ENCODE measurements at places on chromosomes 5 and 9.

DNA sequence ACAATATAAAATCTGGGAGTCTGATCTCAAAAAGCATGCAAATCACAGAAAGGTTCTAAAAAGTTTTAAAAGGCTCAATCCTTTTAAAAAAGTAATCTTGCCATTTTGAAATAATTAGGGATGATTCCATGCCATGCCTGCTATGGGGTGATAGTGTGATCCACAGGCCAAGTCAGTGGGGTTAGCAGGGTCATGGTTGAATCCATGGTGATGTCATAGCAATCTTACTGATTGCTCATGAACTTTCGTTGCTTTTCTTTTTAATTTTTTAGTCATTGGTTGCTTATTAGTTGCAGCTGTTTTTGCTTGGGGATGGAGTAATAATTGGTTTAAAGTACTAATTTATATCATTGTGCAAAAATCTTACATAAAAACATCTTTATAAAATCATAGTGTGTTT lies 485.0 kb downstream of the ENC1 start:
- DNase-seq, result no peak

DNA sequence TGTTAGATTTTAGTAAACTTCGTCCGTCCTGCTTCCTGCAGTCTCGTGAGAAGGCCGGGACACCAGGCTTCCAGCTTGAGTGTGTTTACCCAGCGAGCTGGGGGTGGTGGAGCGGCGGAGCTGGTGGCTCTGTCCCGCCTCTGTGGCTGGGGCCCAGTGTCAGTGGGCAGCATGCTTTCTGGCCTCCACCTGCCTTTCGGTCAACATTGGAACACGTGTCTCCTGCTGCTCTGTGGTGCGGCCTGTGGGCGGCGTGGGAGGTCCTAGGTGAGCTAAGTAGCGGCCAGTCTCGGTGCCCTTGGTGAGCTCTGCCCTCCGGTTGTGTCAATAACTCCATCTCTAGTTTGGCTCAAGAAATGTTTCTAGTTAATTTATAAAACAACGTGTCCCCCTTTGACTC lies 125.9 kb downstream of the GADD45G start:
- no peak for DNase-seq

- DNase-seq, result no peak
These were observed 11.9 kb upstream of the SMC2 start for GRCh38 chr9:104082168-104082567.

DNA sequence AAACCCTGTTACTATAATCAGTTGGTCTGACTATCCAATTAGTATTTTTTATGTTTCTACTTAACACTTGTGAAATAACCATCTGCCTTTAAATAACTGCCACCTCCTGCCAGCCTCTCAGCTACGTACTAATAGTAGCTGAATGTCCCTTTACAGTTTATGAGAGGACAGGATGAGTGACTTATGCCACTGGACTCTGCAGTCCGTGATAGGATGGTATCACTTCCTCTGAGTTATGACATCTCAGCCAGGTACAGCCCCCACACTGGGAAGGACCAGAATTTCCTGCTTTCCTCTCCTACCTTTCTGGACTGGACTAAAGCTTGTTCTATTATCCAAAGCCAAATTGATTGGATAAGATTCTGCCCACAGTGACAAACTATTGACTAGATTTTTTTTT lies 102.9 kb downstream of the ZFAND5 start:
- DNase-seq, result no peak

DNA sequence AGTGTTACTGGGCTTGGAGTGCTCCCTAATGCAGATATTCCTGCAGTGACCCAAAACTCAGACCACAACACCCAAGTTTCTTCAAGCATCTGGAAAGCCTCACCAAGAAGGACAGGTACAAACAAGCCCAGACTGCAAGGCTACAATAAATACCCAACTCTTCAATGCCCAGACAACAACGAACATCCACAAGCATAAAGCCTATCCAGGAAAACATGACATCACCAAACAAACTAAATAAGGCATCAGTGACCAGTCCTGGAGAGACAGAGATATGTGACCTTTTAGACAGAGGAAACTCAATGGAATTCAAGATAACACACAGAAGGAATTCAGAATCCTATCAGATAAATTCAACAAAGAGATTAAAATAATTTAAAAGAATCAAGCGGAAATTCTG lies 605.6 kb downstream of the PDE4D start:
- no peak for DNase-seq

- peak; percentile 6 for DNase-seq
These were observed 13.3 kb downstream of the SLC25A46 start for GRCh38 chr5:110751902-110752762.

- no peak for DNase-seq
These were observed 354.3 kb upstream of the CDH9 start for GRCh38 chr5:27392716-27393115.

GRCh38 chr5:170503990-170504596 lies at the start of gene KCNIP1:
KCNIP1 (plus strand) TSS chr5:170504020.
- no peak for DNase-seq

- no peak for DNase-seq
These were observed 211.3 kb downstream of the ARHGAP26 start for GRCh38 chr5:142981475-142981874.

GRCh38 chr5:31614151-31615020 lies 24.5 kb upstream of the PDZD2 start:
- no peak for DNase-seq

DNA sequence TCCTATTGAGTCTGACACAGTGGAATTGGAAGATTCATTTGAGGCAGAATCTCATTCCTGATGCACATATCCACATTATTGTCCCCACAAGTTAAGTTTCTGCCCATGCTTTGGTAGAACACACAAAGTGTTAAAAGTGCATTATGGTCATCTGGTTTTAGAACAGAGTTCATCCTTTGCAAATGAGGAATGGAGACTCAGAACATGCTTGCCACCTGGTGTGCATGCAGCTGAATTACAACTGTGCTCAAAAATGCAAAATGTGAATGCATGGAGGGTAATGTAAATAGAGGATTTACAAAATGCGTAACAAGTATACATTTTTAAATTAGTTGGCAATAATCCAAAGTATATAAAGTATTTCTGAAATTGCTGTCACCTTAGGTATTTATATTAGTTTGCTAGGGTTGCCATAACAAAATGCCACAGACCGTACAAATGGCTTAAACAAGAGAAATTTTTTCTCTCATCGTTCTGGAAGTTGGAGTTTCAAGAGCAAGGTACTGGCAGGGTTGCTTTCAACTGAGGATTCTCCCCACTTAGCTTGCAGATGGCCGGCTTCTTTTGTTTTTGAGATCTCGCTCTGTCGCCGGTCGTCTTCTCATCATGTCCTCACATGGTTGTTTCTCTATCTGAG lies 671.1 kb downstream of the TAF11L14 start:
- no peak for DNase-seq

DNA sequence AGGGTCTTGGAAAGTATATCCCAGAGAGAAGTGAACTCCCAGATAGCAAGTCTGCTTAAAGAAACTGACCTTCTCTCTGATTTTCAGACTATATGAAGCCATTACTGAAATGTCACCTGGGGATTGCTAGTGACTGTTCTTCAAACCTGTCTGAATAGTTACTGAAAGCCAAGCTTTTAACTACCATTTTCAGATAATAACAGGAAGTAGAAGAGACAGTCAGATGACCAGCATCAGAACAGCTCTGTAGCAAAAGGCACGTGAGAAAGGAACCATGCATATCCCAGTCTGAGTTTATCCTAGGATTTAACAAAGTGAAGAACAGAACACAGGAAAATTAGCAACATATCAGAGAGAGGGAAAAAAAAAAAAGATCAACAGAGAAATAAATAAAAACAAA lies 74.9 kb upstream of the SELENOP start:
- DNase-seq, result no peak

DNA sequence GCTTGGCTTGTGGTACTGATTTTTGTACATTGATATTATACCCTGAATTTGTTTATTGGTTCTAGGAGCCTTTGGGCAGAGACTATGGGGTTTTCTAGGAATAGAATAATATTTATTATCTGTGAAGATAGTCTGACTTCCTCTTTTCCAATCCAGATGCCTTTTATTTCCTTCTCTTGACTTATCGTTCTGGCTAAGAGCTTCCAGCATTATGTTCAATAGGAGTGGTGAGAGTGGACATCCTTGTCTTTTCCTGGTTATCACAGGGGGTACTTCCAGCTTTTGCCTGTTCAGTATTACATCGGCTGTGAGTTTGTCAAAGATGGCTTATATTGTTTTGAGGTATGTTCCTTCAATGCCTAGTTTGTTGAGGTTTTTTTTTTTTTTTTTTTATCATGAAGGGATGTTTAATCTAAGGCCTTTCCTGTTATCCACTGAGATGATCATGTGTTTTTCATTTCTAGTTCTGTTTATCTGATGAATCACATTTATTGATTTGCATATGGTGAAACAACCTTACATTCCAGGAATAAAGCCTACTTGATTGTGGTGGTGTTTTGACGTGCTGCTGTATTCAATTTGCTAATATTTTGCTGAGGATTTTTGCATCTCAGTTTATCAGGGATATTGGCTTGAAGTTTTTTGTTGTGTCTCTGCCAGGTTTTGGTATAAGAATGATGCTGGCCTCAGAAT lies 77.5 kb downstream of the CERT1 start:
- DNase-seq, result no peak

Measured in stimulated activated CD4-positive, alpha-beta T cell treated with anti-CD3 and anti-CD28 coated beads, Interleukin-2, amount 100 ng/mL, for 4 hours (primary cell).